ENCODE measurements at places on chromosomes 11 and 22.

- DNase-seq = no peak
Observed at GRCh38 chr11:88300888-88301487, 36.5 kb downstream of the CTSC start.

GRCh38 chr11:61442616-61443015 lies 12.7 kb downstream of the SDHAF2 start:
- no peak for DNase-seq

DNA sequence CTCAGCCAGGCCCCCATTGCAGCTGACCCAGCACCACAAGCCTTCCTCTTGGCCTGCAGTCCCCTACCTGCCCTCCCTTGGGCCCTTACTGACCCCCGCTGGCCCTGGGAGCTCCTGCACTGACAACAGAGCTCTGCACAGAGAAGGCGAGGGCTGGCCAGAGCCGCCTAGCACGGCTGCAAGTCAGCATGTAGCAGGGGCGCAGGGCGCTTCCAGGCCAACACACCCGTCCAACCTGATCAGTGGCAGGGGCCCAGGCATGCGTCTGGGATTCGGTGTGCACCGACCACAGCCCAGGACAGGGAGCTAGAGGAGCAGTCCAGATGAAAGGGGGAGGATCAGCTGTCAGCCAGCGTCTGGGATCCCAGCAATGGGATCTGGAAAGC lies 7.6 kb downstream of the WNT7B start:
- no peak for DNase-seq

- DNase-seq = no peak
Observed at GRCh38 chr11:65928667-65929066, 9.4 kb downstream of the DRAP1 start.

DNA sequence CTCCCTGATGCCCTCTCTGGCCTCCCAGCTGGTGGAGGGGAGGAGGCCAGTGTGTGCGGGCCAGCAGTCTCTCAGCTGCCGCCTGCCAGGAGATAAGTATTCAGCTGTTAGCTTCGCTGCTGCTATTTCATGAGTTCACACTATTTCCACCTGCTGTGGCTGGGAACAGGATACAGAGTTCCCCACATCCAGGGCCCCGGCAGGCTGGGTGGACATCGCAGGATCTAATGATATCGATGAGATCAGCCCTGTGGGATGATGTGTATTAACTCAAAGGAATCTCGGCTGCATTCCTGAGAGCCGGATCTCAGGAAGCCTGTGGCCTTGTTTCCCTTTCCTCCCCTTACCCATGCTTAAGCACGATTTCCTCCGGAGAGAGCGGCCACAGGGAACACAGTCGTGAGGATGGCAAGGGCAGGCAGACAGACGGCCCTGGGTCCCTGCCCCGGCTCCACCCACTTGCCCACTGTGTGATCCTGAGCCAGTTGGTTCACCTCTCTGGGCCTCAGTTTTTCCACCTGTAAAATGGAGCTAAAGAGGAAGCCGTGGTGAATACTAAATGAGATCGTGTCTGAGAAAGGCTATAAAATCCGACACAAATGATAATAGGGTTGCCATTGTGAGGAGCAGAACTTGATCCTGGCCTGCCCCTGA lies 6.5 kb upstream of the PVALB start:
- no peak for DNase-seq

GRCh38 chr11:107682171-107682570 lies 29.7 kb downstream of the SLN start:
- DNase-seq = no peak

DNA sequence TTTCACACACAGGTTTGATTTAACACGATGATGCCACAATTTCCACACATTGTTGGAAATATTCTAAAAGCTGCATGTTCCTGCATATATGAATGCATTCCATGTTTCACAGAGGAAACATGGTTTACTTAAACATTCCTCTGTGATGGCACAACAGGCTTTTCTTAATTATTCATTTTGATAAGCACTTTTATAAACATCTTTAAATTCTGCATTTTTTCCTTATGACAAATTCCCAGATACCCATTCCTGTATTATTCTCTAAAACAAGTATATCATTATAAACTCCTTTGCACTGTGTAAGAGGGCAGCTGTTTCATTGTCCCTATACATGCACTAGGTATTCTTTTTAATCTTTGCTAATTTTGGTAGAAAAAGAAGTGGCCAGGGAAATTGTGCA lies 532.3 kb downstream of the SOX6 start:
- no peak for DNase-seq

GRCh38 chr11:40183073-40184064 lies 1276.1 kb downstream of the LRRC4C start:
- DNase-seq = no peak

All from tibial nerve (tissue), 4 donors.